Stimulated activated memory B cell treated with anti-CD40 and anti-IgM and Interleukin-4, amounts not matched to agents 10 μg/mL and 1 μg/mL and 100 μg/mL, for 72 hours (primary cell): ENCODE measurements at places on chromosomes 5 and 9.

DNA sequence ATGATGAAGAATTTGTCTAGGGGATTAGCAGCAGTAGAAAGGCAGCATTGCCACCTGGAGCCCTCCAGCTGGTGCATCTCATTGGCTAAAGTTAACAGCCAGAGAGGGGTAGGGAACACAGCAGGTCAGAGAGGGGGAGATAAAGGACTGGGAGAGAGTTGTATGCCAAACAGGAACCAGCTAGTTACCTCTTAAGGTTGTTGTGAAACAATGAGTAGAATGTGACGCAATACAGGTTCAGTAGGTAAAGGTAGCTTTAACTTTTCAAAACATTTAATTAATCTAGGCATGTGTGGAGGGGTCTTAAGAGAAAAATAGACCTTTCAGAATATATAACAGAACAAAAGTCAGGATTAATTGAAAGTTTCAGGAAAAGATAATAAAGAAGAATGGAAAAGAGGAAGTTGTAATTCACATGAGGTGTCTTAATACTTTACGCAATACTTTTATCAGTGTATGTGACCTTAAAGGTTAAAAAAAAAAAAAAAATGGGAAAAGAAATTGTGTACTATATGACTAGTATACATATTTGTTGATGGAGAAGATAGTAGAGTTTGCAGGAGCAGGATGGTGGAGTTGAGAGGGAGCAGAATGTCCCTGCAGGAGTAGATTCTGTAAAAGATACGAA, 14.3 kb downstream of the FBXO38 start:
- ATAC-seq, result no peak

GRCh38 chr5:116622375-116623050, 47.9 kb upstream of the SEMA6A start:
- no peak for ATAC-seq

- no peak for ATAC-seq
Measured at GRCh38 chr5:179840321-179840720, 18.3 kb downstream of the MRNIP start.

- ATAC-seq, result no peak
Measured at GRCh38 chr5:122909470-122910100, 64.2 kb downstream of the SNX24 start.

DNA sequence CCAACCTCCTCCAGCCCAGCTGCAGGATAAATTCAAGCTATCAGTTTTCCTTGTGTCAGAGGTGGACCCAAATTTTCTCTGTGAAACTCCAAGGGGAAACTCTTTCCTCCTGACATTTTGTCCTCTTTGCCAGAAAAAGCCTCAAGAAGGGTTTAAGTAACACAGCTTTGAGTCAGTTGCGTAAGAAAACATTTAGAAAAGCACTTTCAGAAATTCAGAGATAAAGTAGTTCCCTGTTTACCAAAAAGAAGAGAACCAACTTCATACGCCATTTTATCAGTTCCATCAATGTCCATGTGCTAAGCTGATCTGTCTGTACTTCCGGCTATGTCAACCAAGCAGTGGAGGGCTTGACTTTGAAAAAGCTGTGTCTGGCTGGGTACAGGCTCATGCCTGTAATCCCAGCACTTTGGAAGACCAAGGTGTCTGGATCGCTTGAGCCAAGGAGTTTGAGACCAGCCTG, 19.9 kb upstream of the SUSD1 start:
- no peak for ATAC-seq

GRCh38 chr5:155046591-155046990, 33.0 kb downstream of the KIF4B start:
- no peak for ATAC-seq

DNA sequence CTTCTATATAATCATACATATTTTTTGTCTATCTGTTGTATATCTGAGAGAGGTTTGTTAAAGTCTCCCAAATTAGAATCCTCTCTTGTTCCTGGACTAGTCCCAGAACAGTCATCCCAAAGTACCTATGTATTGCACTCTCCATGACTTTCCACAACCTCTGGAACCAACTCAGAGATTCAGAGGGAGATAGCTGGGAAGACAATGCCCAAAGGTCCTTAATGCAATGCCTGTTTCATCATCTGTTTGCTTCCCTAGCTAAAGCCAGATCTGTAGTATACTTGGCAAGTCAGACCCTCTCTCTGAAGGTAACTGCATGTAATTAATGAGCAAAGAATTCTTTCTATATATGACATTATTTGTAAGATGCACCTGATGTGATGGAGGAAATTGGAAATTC, 89.4 kb downstream of the ZNF474 start:
- no peak for ATAC-seq

DNA sequence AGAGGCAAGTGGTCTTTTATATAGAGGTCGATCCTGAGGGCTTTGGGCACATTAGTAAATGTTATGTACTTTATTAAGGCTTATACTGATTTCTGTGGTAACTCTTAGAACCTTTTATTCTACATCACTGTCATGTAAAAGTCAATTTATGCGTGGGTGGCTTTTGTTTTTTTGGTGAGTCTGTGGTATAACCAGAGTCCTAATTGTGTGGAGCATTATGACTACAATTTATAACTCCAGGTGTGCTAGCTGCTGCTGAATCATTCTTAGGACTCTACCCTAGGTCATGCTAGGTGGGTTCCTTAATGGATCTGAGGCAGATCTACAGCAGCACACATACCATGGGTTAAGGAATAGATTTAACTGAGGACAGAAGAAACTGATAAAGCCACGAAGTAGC, 33.9 kb upstream of the KCNN2 start:
- no peak for ATAC-seq

- no peak for ATAC-seq
Measured at GRCh38 chr5:86557920-86558319, 59.8 kb upstream of the COX7C start.

DNA sequence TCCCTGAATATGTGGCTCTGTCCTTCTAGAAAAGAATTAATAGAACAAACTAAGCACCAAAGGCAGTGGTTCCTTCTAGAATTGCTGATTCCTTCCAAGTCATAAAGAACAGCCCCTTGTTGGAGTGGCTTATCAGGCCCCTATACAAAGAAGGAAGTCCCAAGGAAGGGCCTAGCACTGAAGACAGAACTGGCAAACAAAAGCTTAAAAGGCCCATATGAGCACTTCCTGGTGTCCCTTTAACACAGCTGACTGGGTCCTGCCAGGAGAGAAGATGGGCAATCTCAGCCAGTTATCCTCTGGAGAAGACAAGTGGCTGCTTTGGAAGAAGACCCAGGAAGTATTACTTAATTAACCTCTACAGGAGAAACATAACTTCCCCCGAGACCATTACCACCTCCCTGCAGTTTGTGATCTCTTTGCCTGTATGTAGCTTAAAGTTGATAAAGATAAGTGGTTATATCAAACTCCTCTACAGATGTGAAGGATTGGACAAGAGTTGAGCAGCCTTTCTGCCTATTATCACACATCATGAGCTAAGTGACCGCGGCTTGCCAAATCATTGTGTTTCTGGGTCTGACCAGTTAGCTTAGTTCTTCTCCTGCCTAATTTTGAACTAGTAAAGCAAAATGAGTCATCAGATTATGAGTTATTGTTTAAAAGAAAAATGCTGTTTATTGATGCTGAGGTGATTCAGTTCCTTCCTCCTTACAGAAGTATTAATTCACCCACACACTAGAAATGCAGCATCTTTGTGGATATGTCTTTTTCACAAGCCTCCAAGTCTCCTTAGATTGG, 13.3 kb upstream of the STING1 start:
- ATAC-seq, result no peak

GRCh38 chr9:30197954-30198353, 2186.5 kb upstream of the ACO1 start:
- no peak for ATAC-seq

GRCh38 chr9:15889555-15889954, 336.7 kb downstream of the CCDC171 start:
- ATAC-seq, result no peak

DNA sequence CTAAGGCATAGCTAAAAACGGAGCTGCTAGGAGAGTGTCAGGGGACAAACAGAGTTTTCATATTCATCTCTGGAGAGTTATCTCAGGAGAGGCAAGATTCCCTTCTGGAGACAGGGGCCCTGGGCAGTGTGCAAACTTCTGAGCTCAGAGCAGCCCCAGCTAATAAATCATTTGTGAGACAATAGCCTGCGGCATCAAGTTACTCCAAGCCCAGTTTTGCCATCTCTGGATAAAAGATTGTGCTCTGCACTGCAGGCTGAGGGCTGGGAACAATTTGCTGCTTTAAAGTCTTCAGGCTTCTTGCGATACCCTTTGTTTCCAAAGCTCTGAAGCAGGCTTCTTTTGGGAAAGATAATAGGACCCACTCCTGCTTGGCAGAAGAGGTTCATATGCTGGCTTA, 164.3 kb upstream of the BRINP1 start:
- ATAC-seq, result no peak

- ATAC-seq, result no peak
Measured at GRCh38 chr5:98776066-98776705, 2.7 kb downstream of the RGMB start.

DNA sequence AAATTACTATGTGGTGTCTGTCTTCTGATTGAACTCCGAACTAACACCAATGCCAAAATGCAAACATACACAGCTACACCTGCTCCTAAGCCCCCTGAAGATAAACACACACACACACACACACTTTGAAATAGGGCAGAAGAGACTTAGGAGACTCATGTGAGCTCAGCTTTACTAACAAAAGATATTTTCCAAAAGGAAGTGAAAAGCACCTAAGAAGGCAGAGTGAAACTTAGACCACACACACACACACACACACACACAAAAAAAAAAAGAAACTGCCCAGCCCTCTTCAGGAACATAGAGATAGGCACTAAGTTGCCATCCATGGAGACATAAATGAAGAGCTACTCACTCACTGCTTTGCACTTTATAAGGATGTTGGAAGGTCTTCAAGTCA, 45.2 kb upstream of the APC start:
- peak; percentile 39 for ATAC-seq

DNA sequence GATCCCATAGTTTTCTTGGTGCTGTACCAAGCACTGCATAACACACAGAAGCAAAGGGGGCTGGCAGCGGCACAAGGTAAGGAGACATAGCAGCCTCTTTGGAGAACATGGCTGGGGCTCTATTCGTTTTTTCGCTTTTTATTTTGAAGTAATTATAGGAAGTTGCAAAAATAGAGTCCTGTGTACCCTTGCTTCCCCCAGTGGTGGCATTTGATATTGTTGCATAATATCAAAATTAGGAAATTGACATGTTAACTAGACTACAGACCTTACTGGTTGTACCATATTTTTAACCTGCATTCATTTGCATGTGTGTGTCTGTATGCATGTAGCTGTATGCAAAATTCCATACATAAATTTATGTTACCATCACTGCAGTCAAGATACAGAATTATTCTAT, 6.6 kb upstream of the UBQLN1 start:
- no peak for ATAC-seq

GRCh38 chr5:172508471-172509404, 54.4 kb upstream of the SH3PXD2B start:
- no peak for ATAC-seq

GRCh38 chr5:151772029-151772845, 483 bp downstream of the G3BP1 start:
- no peak for ATAC-seq

GRCh38 chr5:54460181-54460919, 4.9 kb downstream of the HSPB3 start:
- no peak for ATAC-seq

DNA sequence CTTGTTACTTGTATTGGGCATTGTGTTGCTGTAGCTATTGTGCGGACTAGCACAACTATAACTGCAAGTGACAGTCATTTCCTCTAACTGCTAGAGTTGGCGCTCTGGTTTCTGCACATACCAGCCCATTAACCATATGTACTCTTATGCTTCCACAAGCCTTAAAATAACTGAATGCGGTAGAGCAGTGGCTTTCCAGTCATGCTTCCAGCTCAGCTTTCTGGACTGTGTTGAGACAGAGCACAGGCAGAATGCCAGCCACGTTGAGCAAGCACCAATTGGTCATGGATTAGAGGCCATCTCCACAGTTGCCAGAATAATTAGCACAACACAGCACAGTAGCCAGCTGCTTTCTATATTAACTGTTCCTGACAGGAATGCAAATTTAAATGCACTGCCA, 12.2 kb downstream of the INVS start:
- no peak for ATAC-seq

DNA sequence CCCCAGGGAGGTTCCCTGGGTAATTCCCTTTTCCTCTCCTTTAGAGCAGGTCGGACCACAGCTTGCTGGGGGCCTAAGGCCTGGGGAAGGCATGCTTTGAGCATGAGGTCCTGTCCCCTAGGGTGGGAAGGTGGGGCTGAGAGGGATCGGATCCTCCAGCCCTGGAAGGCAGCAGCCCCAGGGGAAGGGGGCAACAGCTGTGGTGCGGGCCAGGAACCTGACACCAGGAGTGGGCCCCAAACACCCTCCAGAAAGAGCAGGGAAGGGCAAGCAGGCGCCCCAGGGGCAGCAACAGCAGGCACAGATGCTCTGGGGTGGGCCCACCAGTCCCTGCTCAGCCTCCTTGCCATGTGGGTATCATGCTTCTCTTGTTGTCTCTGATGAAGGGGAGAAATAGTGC, 3.2 kb upstream of the CORO2A start:
- no peak for ATAC-seq

- ATAC-seq, result no peak
Measured at GRCh38 chr9:76415731-76416130, 21.5 kb upstream of the RFK start.

GRCh38 chr5:74009502-74009901, 383.5 kb downstream of the ARHGEF28 start:
- ATAC-seq, result no peak

- ATAC-seq, result no peak
Measured at GRCh38 chr5:149141957-149142851, 911 bp downstream of the ABLIM3 start.

- ATAC-seq, result no peak
Measured at GRCh38 chr5:112061666-112062065, 304.7 kb upstream of the NREP start.

DNA sequence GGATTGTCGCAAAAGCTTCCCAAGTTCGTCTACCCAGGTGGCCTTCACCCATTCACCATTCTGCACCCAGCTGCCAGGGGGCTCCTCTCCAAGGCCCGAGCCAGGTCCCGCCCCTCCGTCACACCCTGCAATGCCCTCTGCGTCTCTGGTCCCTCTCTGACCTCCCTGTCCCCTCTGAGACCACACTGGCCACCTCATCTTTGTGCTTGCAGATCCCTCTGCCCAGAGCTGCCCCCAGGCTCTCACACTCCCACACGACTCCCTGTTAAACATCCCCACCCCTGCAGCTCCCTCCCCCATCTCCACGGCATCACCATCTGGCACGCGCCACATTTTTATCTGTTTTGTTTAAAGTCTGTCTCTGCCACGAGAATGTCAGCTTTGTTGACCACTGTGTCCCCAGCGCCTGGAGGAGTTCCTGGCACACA, 243.6 kb downstream of the PBX3 start:
- no peak for ATAC-seq

- no peak for ATAC-seq
Measured at GRCh38 chr5:138385660-138386059, 33.2 kb downstream of the KDM3B start.

- no peak for ATAC-seq
Measured at GRCh38 chr5:66122379-66123034, 21.6 kb upstream of the SREK1 start.
